ENCODE measurements at places on chromosomes 12 and 14. TPM values are rescaled to one million over a fixed set of nuclear protein-coding genes. Genes with fewer than 3 reads are reported as not detected.

DNA sequence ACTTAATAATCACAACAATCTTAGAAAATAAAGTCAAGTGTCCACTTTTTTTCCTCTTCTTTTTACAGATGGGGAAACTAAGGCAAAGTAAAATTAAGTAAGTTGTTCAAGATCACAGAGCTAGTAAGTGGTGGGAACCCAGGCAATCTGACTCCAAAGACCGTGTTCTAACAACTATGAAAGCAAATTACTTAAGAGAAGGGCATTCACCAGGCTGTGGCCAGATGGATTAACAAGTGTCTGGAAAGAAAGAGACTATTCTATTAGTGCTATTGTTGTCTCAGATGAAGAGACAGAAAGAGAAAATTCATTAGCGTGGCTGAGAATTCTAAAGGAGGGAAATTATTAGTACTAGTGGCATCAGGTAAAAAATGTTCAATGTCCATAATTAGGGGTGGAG lies 48.5 kb downstream of the FGD6 start:
- no peak for DNase-seq
- H3K27me3 ChIP-seq = no peaks in the 10 kb centered on the region
- no peak overlapping the region for H3K4me3 ChIP-seq
- H3K4me1 ChIP-seq = peaks cover 26% of the 10 kb centered on the region
- H3K27ac ChIP-seq = peak overlapping the region; percentile 29

GRCh38 chr12:63220921-63221320 lies 69.9 kb upstream of the AVPR1A start:
- no peaks in the 10 kb centered on the region for H3K4me1 ChIP-seq
- no peak for DNase-seq
- no peak overlapping the region for H3K4me3 ChIP-seq

GRCh38 chr14:42078345-42078744 lies 471.7 kb downstream of the LRFN5 start:
- H3K27me3 ChIP-seq = no peaks in the 10 kb centered on the region
- no peak overlapping the region for H3K4me3 ChIP-seq
- no peak for DNase-seq
- H3K27ac ChIP-seq = no peak overlapping the region
- H3K36me3 ChIP-seq = no peaks in the 10 kb centered on the region

DNA sequence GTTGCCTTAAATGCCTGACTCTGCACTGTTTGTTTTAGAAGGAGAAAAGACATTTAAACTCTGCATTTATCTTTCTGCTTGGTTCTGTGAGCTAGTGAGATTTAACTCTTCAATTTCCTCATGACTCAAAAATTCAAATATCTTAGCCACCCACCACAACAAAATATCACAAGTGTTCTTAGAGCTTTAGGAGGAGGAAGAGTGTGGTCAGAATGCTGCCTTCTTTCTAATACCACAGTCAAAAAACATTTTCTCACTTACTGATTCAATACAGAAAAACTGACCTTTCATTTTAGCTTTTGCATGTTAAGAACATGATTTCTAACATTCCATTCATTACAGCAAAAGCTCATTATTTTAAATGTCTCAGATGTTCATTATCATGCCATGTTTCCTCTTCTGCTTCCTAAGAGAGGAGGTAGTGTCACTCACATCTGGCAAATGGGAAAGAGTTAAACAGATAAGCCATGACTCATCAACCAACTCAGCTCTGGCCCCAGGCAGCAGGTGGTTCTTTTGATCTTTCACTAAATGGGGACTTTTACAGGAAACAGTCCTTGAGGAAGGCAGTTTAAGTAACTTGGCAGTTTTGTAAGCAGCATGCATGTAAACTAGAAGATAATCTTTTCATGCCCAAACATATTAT lies 56.4 kb upstream of the RNU6-8 start:
- H3K4me3 ChIP-seq = no peak overlapping the region
- H3K4me1 ChIP-seq = no peaks in the 10 kb centered on the region
- no peaks in the 10 kb centered on the region for H3K27me3 ChIP-seq
- no peak overlapping the region for H3K27ac ChIP-seq

DNA sequence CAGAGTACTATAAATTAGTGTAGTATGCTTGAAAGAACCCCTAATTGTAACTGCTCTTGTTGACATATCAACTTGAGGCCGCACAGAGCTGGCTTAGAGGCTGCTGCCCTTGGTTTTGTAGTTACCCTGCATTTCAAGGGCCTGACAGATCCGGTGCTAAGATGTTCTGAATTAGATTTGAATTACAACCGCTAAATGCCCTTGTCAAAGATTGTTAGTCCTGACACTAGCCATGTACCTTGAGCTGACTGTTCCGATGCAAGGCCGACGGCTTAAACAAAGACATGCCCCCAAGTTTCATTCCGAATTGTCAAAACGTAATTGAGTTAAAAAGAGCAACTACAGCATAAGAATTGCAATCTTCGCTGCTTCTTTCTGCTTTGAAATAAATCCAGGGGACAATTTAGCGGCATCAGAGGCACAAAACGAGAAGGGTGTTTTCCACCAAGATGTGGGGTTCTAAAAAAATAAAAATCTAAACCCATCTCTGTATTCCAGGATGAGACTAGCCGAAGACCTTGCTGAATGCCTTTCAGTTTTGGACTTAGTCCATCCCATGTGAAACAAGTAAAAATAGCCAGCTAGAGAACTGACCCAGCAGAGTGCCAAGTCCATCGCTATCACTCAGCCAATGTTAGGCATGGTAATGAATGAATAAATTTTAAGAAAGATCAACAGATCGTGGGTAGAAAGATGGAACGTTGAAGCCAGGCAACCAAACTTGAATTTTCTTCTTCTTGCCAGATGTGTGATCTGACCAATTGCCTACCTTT lies 148.7 kb downstream of the DICER1 start:
- no peaks in the 10 kb centered on the region for H3K36me3 ChIP-seq
- no peak overlapping the region for H3K27ac ChIP-seq
- no peak for DNase-seq
- H3K4me1 ChIP-seq = no peaks in the 10 kb centered on the region
- H3K27me3 ChIP-seq = peaks cover 25% of the 10 kb centered on the region

DNA sequence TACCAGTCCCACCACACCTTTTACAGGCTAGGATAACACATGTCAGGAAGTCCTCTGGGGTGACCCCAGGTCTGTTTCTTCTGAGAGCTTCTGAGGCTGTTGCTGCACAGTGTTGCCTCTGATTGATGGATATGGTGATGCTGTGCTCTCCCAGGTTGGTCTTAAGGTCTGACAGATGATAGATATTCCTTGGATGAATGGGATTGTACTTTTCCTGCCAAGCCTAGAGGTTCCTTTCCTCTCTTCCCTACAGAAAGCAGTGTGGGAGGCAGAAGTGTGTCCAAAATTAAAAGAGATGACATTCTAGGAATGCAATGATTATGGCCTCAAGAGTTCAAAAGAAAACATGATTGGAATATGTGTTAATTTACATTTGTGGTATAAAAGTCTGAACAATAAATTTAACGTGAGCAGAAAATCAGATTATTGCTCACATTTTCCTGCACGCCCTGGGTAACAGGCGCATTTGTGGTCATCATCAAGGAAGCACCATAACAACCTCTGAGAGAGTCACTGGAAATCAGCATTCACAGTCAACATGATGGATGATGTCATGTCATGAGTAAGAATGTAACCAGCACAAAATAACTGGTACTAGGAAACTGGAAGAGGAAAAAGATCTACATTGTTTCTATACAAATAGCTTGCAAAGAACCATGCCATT lies 73.7 kb downstream of the BBS10 start:
- no peak overlapping the region for H3K4me3 ChIP-seq
- H3K27ac ChIP-seq = peak overlapping the region; percentile 20
- no peak for DNase-seq
- H3K4me1 ChIP-seq = peaks cover 30% of the 10 kb centered on the region
- no peaks in the 10 kb centered on the region for H3K36me3 ChIP-seq

DNA sequence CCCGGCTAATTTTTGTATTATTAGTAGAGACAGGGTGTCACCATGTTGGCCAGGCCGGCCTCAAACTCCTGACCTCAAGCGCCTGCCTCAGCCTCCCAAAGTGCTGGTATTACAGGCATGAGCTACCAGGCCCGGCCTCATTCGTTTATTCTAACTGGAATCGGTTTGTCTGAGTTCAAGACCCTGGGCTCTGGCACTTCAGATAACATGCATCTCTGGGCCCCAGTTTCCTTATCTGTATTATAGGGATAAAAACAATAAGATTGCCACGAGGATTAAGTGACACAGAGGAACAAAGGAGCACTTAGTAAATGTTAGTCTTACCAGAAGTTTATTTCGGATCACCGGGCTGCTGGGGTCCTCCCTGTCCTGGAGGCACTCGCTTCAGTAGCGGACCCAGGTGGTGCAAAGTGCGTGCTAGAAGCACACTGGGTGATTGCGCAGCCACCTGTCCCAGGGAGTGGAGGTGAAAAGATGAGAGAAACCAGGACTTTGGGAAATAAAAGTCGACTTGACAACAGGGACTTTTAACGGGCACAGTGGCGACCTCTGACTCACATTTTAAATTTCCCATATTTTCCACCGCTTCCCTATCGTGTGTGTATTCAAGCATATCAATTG lies 37.5 kb downstream of the ACACB start:
- H3K4me3 ChIP-seq = peak overlapping the region; percentile 76
- no peaks in the 10 kb centered on the region for H3K36me3 ChIP-seq
- H3K27ac ChIP-seq = no peak overlapping the region

FAR2 gene
- total RNA-seq = 10.5 TPM

ARHGAP9 gene
- 0.36 TPM for total RNA-seq

SPIC gene
- total RNA-seq = not detected

SMCO2 gene
- total RNA-seq = 0.88 TPM
